ENCODE measurements at places on chromosomes 11 and 22.

- no peak for DNase-seq
These were observed 10.7 kb downstream of the CWF19L2 start for GRCh38 chr11:107446822-107447431.

DNA sequence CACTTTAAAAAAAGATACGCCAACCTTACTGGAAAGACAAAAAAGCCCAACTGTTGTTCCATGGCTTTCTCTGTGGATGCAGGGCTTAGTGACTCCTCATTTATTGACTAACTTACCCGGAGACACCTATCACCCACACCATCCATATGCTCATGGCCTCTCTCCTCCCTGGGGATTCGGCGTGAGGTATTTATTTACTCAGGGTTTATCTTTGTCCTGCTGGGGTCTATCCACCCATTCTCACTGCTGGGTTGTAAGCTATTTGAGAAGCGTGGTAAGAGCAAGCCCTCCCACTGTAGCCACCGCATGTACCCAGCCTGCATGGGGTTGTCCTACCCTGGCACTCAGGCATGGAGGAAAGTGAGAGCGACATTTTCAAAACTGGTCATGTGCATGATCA is 93.6 kb downstream of the NELL1 start:
- no peak for DNase-seq

DNA sequence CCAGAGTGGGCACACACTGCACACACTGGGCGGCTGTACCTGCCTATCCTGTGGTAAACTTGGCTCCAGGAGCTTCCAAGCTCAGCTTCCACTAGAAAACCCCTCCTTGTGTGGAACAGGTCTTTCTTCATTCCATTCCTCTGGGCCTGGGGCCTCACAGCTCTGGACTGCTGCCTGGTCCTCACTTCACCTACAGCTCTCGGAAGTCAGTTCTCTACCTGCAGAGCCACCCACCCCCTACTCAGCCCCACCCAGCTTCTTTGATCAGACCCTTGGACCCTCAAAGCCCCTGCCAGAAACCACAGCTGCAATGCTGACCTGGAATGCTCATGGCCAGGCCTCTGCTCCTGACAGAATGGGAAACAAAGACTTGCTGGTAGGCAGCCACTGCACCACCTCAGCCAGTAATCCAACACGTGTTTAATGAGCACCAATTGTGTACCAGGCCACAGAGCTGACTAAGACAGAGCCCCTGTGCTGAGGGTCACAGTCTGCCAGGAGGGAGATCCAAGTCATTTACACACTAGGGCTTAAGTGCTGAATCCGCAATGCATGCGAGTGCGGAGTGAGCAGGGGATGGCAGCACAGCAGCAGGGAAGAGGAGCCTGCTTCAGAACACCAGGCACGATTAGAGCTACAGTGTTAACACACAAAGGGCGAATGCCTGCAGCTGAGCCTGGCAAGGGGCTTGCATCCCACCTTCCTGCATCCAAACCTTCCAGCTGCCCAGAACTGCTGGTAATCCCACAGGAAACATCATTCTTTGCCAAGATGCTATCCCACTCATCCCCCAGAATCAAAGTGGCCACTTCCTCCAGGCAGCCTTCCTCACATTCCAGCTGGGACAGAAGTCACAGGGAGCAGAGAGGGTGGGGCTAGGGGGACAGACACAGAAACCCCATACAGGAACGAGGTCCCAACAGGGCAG is 4.6 kb downstream of the GNB1L start:
- DNase-seq = no peak

- DNase-seq = no peak
These were observed 102.3 kb upstream of the SYT13 start for GRCh38 chr11:45388472-45388871.

- DNase-seq = no peak
These were observed 115.7 kb downstream of the NTM start for GRCh38 chr11:131486100-131486499.

- no peak for DNase-seq
These were observed 115.0 kb downstream of the SLC1A2 start for GRCh38 chr11:35304386-35304775.

DNA sequence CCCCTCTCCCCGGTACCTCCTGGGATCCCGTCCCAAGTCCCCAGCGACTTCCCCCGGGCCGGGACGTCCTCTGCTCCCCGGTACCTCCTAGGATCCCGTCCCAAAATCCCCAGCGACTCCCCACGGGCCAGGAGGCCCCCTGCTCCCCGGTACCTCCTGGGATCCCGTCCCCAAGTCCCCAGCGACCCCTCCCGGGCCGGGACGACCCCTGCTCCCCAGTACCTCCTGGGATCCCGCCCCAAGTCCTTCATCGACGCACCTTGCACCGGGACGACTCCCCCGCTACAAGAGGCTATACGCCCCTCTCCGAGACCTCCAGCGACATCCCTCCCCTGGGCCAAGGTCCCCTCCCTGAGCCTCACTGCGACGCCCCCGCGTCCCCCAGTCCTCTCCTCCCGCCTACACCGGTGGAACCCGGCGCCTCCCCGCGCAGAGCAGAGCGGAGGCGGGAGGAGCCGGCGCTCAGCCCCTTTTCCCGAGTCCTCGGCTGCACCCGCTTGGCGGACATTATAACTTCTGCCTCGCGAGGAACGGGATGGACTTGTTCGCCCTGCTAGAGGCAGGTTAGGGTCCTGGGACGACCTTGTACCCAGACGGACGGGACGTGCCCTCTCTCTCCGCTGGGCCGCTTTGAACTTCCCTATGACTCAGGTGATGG is 912 bp downstream of the KREMEN1 start:
- DNase-seq = no peak

GRCh38 chr22:17699696-17700340 is 61.3 kb downstream of the BCL2L13 start:
- DNase-seq = no peak

- DNase-seq = no peak
These were observed 431.8 kb downstream of the ETS1 start for GRCh38 chr11:128155590-128155989.

- no peak for DNase-seq
These were observed 11.0 kb upstream of the SCARF2 start for GRCh38 chr22:20448630-20449029.

GRCh38 chr11:132704781-132705375 is 827.4 kb downstream of the OPCML start:
- no peak for DNase-seq

DNA sequence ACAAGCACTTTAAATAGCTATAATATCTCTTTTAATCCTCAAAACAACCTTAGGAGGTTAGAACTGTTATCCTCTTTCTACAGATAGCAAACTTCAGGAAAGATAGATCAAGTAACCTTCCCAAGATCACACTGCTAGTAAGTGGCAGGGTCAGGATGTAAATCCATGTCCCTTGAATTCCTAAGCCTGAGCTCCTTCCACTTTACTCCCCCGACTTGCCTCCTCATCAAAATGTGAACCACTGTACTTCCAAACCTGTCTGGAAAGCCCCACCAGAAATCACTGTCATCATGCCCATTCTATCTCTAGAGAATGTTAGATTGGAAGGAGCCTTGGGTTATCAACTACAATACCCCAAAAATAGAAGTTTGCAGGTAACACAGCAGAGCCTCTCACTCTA is 33.7 kb downstream of the ME3 start:
- no peak for DNase-seq

Data from T-helper 22 cell (primary cell).